NCI-H1048 (cell line): ENCODE measurements at places on chromosomes 11 and 22.

DNA sequence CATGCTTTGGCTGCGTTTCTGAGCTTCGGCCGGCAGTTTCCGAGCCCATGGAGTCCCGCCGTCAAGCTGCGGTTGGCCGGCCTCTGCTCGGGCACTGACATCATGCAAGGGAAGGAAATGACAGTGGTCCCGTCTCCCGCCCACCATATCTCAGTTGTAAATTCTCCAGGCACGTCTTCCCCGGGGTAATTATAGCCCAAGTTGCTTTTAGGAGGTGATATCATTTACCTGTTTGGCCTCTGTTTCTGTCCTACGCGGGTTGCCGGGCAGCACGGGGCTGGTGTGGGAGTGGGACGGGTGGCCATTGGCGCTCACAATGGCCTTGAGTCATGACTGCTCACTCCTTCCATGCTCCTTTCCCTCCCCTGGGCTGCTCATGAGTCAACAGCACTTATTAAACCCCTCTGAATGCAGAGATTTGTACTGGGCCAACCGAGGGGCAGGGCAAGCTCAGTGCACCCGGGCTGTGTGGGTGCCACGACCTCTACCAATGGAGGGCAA, 4.2 kb upstream of the ANO1 start:
- DNase-seq = no peak

DNA sequence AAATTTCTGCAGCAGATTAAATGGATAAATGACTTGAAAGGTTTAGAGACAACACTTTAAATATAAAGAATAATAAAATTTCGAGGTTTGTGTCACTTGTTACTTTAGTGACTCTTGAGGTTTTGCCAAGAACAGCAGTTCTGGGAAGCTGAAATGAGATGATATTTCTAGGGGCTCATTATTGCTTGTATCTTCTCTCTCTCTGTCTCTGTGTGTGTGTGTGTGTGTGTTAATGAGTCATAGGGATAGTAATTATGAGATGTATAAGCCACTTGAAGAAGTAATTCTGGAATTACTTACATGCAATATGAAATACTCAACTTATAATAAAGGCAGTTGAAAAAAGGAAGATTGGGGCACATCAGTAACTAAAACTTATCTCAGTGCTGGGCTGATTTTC, 9.6 kb upstream of the OR10G7 start:
- DNase-seq = no peak

DNA sequence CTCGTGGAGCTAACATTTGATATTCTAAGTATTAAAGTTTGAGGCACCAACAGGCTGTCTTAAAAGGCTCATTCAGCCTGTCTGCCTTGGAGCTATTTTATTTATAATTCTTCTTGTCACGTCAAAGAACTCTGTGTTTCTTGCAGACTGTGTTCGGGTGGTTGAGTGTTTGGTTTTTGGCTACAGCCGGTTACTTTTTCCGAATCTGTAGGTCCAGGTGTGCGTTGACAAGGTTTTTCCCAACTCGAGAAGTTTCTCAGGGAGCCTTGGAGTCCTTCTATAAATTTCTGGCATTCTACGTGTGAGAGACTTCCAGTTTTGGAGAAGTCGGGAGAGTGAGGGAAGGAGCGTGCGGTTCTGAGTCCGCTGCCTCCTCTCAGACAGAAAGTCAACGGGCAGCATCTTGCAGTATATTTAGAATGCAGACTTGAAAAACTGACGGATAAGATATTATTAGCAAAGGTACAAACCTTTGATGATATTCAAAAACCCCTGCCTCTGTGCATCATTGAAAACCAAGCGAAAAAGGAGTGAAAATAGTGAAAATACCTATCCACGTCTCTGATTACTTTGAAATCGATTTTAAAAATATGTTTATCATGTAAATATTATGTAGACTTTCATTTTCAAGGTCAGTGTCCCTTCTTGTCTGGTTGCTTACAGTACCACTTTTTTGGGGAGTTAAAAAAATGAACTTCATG, 85.2 kb upstream of the PPARA start:
- DNase-seq = no peak

DNA sequence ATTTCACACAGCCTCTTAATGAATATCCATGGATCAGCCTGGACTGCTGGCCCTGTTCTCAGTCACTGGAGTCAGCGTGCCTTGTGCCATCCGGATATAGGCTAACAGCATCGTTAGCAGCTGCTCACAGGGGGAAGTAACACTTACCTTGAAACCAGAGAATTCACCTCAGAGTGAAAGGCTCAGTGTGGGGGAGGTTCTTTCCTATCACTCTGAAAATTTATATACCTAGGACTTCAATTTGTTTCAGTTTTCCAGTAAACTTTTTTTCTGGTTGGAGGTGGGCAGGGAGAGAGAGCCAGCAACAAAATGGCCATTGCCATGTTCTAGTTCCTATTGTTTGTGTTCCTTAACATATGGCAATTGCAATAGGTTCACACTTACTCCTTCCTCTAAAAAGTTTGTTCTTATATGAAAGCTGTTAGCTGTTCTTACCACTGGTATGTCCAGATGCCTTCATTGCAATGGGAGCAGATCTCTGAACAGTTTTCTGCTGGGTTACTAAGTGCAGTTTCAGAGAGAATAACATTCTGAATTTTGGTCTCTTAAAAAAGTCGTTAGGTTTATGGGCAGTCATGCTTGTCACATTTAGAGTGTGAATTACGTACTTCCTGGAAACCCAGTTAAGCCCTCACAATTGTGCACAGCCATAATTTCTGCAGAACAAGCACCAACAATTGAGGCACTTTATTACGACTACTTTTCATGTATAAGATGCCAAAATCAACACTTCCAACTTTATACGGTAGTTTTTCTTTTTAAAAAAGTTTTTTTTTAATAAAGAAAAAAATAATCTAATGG, 247.6 kb downstream of the CADM1 start:
- DNase-seq = no peak

DNA sequence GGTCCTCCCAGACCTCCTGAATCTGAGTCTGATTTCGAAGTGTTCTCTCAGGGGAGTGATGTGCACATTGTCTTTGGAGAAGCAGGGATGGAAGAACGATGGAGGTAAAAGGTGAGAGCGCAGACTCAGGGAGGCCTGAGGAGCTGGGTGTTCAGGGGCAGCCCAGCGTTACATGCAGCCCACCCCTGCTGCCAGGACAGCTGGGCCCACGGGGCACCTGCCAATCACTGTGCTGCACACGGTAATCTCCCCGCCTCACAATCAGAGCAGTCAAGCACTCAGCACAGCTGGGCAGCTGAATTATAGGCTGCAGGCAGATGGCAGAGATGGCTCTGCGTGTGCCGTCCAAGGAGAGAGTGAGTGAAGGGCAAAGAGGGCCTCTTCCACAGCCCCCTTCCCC, 17.9 kb upstream of the HTR3A start:
- DNase-seq = no peak

- no peak for DNase-seq
Observed at GRCh38 chr11:93564895-93565294, 21.7 kb upstream of the SMCO4 start.

- DNase-seq = no peak
Observed at GRCh38 chr11:2250485-2250884, 19.9 kb downstream of the ASCL2 start.

DNA sequence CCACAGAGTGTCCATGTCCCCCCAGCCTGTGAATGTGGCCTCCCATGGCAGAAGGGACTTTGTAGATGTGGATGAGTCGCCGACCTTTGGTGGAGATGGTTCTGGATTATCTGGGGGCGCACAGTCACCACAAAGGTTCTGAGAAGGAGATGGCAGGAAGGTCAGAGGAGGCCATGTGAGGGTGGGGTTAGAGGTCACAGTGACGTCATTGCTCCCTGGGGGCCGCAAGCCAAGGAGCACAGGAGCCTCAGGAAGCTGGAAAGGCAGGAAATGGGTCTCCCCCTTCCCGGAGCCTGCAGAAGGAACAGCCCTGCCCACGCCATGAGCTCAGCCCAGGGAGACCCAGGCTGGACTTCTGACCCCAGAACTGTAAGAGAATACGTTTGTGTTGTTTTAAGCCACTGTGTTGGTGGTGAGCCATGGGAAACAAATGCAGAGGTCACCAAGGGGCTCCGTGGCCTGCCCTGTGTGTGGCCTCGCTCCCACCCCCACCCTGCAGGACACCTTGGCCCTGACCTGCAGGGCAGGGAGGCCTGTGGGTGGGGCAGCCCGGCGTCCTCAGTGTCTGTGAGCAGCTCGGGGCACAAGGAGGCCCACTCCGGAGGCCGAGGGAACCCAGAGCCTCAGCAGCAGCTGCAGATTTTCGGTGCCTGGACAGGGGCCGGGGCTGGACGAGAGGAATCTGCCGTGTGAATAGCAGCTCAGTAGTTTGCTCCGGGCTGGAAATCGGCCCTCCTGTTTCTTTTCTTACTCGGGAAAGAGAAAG, 32.1 kb downstream of the GRAMD4 start:
- no peak for DNase-seq

GRCh38 chr11:112834277-112834755, 126.9 kb upstream of the NCAM1 start:
- no peak for DNase-seq

DNA sequence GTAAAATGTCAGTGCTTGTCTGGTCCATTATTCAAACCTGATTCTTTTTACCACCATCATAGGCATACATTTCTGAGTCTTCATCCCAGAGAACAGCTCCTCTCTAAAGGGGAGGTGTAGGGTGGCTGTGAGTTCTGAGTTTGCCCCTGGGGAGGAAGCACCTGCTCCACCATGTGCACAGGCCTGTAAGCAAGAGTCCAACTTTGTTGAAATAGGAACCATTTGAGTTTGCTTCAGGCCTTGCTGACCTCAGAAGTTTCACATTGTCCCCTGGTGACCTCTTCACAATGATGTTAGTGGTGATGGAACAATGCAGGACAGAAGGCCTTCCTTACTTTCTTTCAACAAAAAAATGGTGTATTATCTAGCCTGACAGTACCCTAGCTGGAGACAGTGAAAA, 54.6 kb upstream of the TOP3B start:
- no peak for DNase-seq

GRCh38 chr22:49528420-49528720, 299.3 kb downstream of the BRD1 start:
- no peak for DNase-seq

GRCh38 chr11:44968510-44968909, 17.8 kb upstream of the TP53I11 start:
- DNase-seq = no peak

DNA sequence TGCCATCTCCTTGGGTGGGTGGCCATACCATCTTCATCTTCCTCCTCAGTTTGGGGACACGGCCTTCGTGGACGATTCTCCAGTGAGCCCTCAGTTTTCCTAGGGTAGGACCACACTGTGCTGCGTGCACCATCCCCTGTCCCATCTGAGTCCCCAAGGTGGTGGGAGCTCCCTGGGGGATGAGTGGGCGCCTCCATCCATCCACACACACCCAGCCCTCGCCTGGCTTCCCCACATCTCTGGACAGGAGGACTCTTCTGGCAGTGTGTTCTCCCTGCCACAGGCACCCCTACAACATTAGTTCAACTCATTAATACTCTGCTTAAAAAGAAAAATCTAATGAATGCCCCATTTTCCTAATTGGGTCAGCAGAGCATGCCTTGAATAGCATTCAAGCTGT, 408.5 kb downstream of the SHANK2 start:
- DNase-seq = no peak

GRCh38 chr22:48592931-48593330, 1234.7 kb downstream of the BRD1 start:
- no peak for DNase-seq

- no peak for DNase-seq
Observed at GRCh38 chr11:119338318-119338890, 2.3 kb downstream of the C1QTNF5 start.

GRCh38 chr11:77758331-77758730, 62.2 kb downstream of the RSF1 start:
- no peak for DNase-seq

GRCh38 chr11:45702511-45702910, 37.1 kb upstream of the CHST1 start:
- no peak for DNase-seq

DNA sequence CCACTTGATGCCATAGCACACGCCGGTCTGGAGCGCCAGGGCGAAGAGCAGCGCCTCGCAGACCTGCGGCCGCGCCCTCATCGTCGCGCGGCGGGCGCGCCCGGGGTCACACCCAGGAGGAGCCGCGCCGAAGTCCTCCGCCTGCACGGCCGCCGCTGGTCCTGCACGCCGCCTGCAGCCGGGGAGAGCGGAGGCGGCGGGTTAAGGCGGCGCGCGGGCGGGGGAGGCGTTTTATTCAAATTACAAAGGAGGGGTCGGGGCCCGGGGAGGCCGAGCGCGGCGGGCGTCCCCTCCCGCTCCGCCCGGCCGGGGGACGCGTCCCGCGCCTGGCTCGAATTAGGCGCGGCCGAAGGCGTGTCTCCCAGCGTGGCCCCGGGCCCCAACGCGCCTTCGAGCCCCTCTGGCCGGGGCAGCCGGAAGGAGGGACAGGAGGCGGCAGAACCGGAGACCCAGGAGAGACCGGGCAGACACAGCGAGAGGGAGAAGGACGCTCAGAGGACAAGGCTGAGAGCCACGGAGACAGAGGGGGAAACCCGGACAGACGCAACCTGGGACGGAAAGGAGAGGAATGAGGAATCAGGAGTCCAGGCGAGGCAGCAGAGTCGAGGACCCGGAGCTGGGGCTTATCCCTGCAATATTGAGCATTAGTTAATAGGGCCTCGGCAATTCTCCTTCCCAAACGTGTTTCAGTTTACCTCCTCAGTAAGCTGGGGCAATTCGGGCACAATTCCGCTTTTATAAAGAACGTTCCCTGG, at the start of gene WNT11:
TSS of gene WNT11 (minus strand) at position 176 of the 755 bp plus-strand sequence. CDS start at position 81, 95 bp downstream.
- no peak for DNase-seq

- DNase-seq = no peak
Observed at GRCh38 chr11:126152152-126152551, 59.3 kb downstream of the RPUSD4 start.

DNA sequence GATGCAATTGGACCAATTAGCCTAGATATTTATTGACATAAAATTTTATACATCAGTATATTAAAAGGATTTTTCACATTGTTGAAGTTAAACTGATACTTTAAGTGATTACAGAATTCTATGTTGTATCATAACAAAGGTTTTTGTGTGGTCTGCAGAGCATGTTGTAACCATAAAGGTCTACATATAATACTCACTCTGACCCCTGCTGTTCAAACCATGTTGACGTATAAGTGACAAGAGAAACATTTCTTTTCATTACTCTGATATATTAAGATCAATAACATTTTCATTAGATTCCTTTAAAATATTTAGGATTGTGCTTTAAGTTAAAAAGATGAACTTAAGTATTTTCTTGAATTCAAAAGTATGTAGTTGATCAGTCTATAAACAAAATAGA, 63.9 kb downstream of the GAS2 start:
- DNase-seq = no peak

GRCh38 chr22:25131198-25131887, 68.3 kb upstream of the CRYBB3 start:
- DNase-seq = no peak

DNA sequence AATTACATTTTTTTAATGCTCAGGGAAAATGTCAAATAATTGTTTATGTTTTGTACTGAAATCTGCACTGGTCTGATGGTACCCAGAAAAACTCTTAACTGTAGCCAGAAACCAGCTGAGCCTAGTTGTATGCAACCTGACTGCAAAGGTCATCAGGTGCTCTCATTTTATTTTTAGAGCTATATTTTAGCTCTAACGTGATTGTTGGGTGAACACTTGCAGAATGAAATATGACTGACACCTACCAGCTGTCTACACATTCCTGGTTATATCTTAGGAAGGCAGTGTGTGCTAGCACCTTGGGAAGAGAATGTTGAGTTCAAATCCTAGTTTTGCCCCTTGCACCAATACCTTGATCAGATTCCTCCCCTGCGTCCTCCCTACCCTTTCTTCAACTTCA, 23.6 kb downstream of the PTPRJ start:
- no peak for DNase-seq

GRCh38 chr11:121936370-121936769, 179.6 kb downstream of the BLID start:
- no peak for DNase-seq

GRCh38 chr11:63905179-63905578, 11.8 kb downstream of the RCOR2 start:
- DNase-seq = no peak
